WERI-Rb-1 (cell line): ENCODE measurements at places on chromosomes 2 and 18.

GRCh38 chr18:50586710-50587109 is 26.8 kb downstream of the MAPK4 start:
- no peak for DNase-seq

DNA sequence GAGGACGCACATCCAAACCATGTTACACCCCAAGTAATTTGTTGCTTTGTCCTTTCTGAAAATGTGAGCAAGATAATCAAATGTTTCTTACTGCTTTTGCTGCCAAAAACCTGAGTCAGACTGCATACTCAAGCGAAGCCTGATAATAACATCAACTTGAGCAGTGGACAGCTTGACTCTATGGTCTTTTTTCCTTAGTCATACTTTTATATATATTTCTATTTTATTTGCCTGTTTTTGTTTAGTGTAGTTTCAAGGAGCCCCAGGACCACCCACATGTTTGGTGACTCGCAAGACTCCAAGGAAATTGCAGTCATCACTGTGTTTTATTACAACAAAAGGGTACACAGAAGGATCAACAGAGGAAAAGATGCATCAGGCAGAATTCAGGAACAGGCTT is 688.4 kb upstream of the PIK3C3 start:
- DNase-seq, result no peak

- DNase-seq, result no peak
Measured at GRCh38 chr2:206736935-206737334, 18.7 kb upstream of the DYTN start.

GRCh38 chr2:192313773-192314172 is 119.0 kb upstream of the TMEFF2 start:
- no peak for DNase-seq

DNA sequence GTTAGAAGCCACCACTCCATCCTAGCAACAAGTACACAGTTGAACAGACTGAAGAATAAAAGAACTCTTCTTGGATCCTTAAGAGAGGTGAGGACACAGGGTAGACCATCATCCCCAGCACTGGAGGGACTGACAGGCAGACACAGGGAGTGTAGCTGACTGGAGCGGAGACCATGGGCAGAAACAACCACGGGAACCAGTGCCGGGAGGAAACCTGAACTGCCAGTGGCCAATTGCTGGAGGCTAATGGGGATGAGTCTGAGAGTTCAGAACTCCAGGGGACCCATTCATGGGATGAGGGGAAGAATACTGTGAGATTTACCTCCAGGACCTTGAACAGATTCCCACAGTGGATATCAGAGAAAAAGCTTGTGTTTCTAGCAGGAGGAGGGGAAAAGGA is 76.8 kb downstream of the HS6ST1 start:
- DNase-seq, result no peak

DNA sequence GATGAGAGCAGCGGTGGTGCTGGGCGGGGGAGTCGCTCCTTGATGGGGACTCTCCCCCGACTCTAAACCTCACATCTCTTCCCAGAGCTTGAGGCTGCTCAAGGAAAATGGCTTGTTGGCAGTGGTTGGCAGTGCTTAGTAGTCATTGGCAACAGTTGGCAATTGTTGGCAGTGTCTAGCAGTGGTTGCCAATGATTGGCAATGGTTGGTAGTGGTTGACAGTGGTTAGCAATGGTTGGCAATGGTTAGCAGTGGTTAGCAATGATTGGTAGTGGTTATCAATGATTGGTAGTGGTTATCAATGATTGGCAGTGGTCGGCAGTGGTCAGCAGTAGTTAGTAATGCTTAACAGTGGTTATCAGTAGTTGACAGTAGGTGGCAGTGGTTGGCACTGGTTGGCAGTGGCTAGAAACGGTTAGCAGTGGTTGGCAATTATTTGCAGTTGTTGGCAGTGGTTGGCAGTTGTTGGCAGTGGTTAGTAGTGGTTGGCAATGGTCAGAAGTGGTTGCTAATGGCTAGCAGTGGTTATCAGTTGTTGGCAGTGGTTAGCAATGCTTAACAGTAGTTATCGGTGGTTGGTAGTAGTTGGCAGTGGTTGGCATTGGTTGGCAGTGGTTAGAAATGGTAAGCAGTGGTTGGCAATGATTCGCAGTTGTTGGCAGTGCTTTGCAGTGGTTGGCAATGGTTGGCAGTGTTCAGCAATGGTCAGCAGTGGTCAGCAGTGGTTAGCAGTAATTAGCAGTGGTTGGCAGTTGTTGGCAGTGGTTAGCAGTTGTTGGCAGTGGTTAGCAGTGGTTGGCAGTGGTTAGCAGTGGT is 85.4 kb upstream of the OTOS start:
- DNase-seq, result no peak

- DNase-seq, result no peak
Measured at GRCh38 chr2:67984600-67984999, 78.2 kb downstream of the C1D start.

DNA sequence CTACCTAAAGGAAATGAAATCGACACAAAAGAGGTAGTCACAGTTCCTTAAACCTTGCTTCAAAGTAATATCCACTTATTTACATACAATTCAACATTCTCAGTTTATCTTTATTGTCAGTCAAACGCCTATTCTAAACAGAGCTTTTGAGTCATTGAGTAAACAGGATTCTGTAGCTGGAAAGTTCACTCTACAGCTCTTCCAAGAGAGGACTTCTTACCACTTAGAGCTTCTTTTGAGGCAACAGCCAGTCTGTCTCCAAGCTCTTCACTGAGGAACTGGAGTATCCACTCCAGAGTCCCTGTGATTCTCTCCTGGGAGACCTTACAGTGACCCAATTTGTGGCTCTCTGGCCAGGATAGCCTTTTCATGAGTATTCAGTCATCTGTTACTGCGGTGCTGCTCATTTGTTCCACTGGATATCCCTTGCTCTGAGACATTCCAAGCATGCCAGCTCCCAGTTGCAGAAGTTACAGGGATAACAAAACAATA is 210.9 kb upstream of the OSR1 start:
- DNase-seq, result no peak

- DNase-seq, result no peak
Measured at GRCh38 chr2:2656115-2657011, 325.3 kb upstream of the MYT1L start.

GRCh38 chr2:74378007-74378406 is 2.1 kb downstream of the DCTN1 start:
- DNase-seq, result no peak

DNA sequence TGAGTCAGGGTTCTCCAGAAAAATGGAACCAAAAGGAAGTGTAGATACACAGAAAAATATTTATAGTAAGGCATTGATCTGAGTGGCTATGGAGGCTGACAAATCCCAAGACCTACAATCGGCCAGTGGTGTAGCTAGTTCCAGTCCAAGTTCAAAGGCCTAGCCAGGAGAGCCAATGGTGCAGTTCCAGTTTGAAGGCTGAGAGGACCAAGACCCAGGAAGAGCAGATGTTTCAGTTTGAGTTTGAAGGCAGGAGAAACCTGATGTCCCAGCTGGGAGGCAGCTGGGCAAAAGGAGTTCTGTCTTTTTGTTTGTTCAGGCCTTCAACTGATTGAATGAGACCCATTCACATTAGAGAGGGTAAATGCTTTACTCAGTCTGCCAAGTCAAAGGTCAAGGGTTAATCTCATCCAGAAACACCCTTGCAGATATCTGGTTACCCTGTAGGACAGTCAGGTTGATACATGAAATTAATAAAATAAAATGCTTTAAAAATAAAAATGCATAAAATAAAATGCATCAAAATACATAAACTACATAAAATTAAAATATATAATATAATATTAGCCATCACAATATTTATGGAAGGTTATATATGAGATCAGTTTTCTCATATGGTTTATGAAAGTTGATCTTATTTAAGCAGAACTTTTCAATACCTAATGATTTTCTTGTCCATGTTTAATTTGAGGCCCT is 38.7 kb downstream of the KCNE4 start:
- no peak for DNase-seq

DNA sequence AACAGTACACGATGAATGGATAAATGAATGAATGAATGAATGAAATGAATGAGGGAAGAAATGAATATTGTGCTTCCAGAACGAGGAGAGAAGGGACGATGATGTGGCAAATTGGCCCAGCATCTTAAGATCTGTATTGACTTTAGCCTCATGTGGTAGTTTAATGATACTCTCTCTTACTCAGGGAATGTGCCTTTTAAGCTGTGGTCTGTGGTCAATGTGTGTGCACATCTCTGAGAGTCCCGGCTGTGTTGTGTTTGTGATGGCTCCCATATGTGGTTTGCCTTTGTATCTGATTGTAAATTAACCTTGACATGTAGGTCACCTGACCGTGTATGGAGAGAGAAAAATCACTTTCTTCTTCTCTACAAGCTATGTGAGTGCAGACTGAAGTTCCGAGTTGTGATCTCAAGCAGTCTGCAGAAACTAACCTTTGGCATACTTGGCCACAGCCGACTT is 91.2 kb downstream of the NEDD4L start:
- no peak for DNase-seq

GRCh38 chr18:35267809-35268208 is 22.2 kb downstream of the ZSCAN30 start:
- DNase-seq, result no peak
